Nephron progenitor cell (in vitro differentiated cells): ENCODE measurements at places on chromosomes 1 and 21.

- DNase-seq, result no peak
Observed at GRCh38 chr1:58318157-58319005, 228.1 kb downstream of the OMA1 start.

GRCh38 chr1:193685986-193686385 is 499.6 kb upstream of the B3GALT2 start:
- DNase-seq, result no peak

DNA sequence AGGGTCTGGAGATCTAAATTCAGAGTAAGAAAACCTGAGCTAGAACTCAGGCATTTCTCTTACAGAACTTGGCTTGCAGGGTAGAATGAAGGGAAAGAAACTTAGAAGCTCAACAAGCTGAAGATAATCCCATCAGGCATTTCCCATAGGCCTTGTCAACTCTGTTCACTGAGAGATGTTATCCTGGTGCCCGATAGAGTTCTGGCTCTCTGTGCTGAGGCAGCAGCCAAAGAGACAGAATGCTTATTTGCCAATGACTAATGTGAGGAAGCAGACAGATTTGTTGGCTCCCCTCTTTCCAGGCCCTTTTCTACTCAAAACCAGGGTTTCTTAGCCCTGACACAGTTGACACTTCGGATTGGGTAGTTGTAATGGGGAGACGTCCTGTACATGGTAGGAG is 22.3 kb upstream of the TRIM45 start:
- DNase-seq, result no peak

DNA sequence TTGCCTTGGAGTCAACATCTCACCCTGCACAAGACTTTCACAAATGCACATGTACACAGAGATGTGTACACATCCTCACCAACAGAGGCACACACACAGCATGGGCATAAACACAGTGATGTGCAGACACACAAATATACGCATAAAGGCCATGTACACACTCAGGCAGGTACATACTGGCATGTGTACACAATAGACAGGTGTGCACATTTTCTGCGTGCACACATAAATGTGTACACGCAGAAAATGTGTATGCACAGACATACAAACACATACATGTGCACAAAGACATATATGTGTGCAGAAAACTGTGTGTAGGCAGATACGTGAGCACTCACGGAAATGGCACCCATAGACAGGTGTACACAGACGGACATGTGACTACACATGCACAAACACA is 85.3 kb upstream of the ZBTB40 start:
- DNase-seq, result no peak

- DNase-seq, result peak; percentile 97
Observed at GRCh38 chr1:154973344-154974101, 958 bp upstream of the CKS1B start.

- DNase-seq, result no peak
Observed at GRCh38 chr21:39204134-39204533, 20.9 kb upstream of the PSMG1 start.

- DNase-seq, result peak; percentile 23
Observed at GRCh38 chr1:38746941-38747600, 112.5 kb downstream of the RRAGC start.

- DNase-seq, result no peak
Observed at GRCh38 chr1:21024918-21025317, 151.8 kb downstream of the EIF4G3 start.

- no peak for DNase-seq
Observed at GRCh38 chr21:38948377-38949069, 142.8 kb downstream of the ETS2 start.
